ENCODE measurements at places on chromosomes 2 and 18.
A peak's percentile ranks its signal among the peaks of the same experiment; 100 is the strongest.

- no peak overlapping the region for H3K27ac ChIP-seq
- H3K36me3 ChIP-seq = no peaks in the 10 kb centered on the region
- no peaks in the 10 kb centered on the region for H3K4me1 ChIP-seq
- no peaks in the 10 kb centered on the region for H3K27me3 ChIP-seq
Measured at GRCh38 chr2:143759455-143759854, 630.2 kb downstream of the ARHGAP15 start.

- no peaks in the 10 kb centered on the region for H3K36me3 ChIP-seq
- peak overlapping the region; percentile 2 for H3K27ac ChIP-seq
- H3K4me3 ChIP-seq = no peak overlapping the region
- H3K4me1 ChIP-seq = peaks cover 9% of the 10 kb centered on the region
Measured at GRCh38 chr2:217418090-217418489, 558.2 kb upstream of the TNP1 start.

DNA sequence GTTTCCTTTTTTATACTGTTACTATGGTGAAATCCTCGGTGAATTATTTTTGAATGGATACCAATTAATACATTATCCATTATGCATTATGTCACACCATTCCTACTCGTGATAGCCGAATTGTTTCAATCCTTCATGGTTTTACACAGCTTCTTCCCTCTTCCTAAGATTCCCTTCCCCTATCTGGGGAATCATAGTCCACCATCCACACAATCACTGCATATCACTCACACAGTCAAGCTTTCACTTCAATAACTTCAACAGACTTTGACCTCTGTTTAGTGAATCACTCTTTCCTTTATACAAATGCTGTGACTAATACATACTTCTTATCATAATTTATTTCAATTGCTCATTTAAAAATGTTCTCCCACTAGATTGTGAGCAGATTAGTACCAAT is 1108.1 kb upstream of the LRRTM1 start:
- H3K27ac ChIP-seq = no peak overlapping the region
- no peak overlapping the region for H3K4me3 ChIP-seq
- no peaks in the 10 kb centered on the region for H3K36me3 ChIP-seq
- DNase-seq = no peak

GRCh38 chr2:182358601-182359000 is 68.2 kb downstream of the PDE1A start:
- H3K27me3 ChIP-seq = no peaks in the 10 kb centered on the region
- no peak for DNase-seq
- no peak overlapping the region for H3K4me3 ChIP-seq
- no peak overlapping the region for H3K27ac ChIP-seq
- no peaks in the 10 kb centered on the region for H3K36me3 ChIP-seq

- H3K36me3 ChIP-seq = no peaks in the 10 kb centered on the region
- H3K27ac ChIP-seq = no peak overlapping the region
- H3K4me3 ChIP-seq = no peak overlapping the region
- no peak for DNase-seq
- H3K27me3 ChIP-seq = no peaks in the 10 kb centered on the region
Measured at GRCh38 chr2:110873056-110873502, 140.7 kb downstream of the ACOXL start.

DNA sequence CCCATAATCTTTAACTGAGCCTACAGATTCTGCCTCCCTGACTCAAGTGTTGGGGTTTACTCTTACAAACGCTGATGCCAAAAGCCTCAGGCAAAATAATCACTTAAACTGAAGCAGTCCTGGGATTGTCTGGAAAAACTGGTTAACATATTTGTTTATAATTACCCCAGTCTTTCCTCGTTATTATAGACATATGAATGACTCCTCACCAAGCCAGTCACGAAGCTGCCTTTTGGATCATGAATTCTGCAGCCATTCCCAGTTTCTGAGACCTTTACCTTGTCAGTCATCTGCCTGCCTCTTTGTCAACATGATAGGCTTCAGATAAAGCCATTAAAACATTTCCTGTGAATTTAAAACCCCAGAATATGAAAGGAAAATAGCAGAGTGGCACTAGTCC is 46.4 kb downstream of the MREG start:
- H3K4me3 ChIP-seq = no peak overlapping the region
- no peak overlapping the region for H3K27ac ChIP-seq
- H3K36me3 ChIP-seq = no peaks in the 10 kb centered on the region
- H3K4me1 ChIP-seq = no peaks in the 10 kb centered on the region

- H3K4me1 ChIP-seq = peaks cover 31% of the 10 kb centered on the region
- H3K27me3 ChIP-seq = no peaks in the 10 kb centered on the region
Measured at GRCh38 chr2:55003706-55004639, 46.3 kb downstream of the RTN4 start.

GRCh38 chr18:78903436-78904178 is 76.0 kb upstream of the SALL3 start:
- DNase-seq = no peak
- no peaks in the 10 kb centered on the region for H3K4me1 ChIP-seq
- no peaks in the 10 kb centered on the region for H3K36me3 ChIP-seq
- H3K4me3 ChIP-seq = no peak overlapping the region

- no peak for DNase-seq
- H3K4me1 ChIP-seq = peaks cover 5% of the 10 kb centered on the region
- H3K4me3 ChIP-seq = no peak overlapping the region
- H3K36me3 ChIP-seq = peaks cover 14% of the 10 kb centered on the region
- no peaks in the 10 kb centered on the region for H3K27me3 ChIP-seq
Measured at GRCh38 chr2:207086136-207086535, 79.6 kb downstream of the KLF7 start.

GRCh38 chr18:9653390-9653789 is 39.0 kb upstream of the PPP4R1 start:
- no peaks in the 10 kb centered on the region for H3K4me1 ChIP-seq
- no peak overlapping the region for H3K27ac ChIP-seq
- H3K27me3 ChIP-seq = no peaks in the 10 kb centered on the region
- peak; percentile 24 for DNase-seq
- H3K36me3 ChIP-seq = no peaks in the 10 kb centered on the region
- no peak overlapping the region for H3K4me3 ChIP-seq

DNA sequence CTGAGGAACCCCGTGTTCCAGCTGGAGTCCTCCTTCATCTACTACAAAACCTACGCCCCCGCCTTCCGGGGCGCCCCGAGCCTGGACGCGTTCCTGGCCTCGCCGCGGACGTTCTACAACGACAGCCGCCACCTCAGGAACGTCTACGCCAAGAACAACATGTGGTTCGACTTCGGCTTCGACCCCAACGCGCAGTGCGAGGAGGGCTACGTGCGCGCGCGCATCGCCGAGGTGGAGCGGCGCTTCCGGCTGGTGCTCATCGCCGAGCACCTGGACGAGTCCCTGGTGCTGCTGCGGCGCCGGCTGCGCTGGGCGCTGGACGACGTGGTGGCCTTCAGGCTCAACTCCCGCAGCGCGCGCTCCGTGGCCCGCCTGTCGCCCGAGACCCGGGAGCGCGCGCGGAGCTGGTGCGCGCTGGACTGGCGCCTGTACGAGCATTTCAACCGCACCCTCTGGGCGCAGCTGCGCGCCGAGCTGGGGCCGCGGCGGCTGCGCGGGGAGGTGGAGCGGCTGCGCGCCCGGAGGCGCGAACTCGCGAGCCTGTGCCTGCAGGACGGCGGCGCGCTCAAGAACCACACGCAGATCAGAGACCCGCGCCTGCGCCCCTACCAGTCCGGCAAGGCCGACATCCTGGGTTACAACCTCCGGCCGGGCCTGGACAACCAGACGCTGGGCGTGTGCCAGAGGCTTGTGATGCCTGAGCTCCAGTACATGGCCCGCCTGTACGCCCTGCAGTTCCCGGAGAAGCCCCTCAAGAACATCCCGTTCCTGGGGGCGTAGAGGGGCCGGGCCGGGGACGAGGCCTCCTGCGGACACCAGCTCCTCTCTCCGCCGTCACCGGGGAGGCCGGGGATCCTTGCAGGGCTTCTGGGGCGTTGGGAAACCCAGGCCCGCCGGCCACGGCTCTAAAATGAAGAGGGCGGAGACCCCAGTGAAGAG is 5.3 kb upstream of the NEU4 start:
- peak; percentile 65 for DNase-seq
- H3K36me3 ChIP-seq = no peaks in the 10 kb centered on the region
- H3K4me1 ChIP-seq = peaks cover 15% of the 10 kb centered on the region

- no peaks in the 10 kb centered on the region for H3K4me1 ChIP-seq
- no peaks in the 10 kb centered on the region for H3K36me3 ChIP-seq
- no peak overlapping the region for H3K27ac ChIP-seq
- H3K4me3 ChIP-seq = no peak overlapping the region
- H3K27me3 ChIP-seq = no peaks in the 10 kb centered on the region
Measured at GRCh38 chr18:22742409-22742808, 190.7 kb upstream of the RBBP8 start.

GRCh38 chr2:143138292-143138691 is 9.1 kb downstream of the ARHGAP15 start:
- no peaks in the 10 kb centered on the region for H3K27me3 ChIP-seq
- H3K4me3 ChIP-seq = no peak overlapping the region
- no peaks in the 10 kb centered on the region for H3K4me1 ChIP-seq
- H3K36me3 ChIP-seq = no peaks in the 10 kb centered on the region
- H3K27ac ChIP-seq = no peak overlapping the region
- no peak for DNase-seq

Measured in thyroid gland (tissue), 4 donors.